ENCODE measurements at places on chromosomes 13 and 19.
A peak's percentile ranks its signal among the peaks of the same experiment; 100 is the strongest.

DNA sequence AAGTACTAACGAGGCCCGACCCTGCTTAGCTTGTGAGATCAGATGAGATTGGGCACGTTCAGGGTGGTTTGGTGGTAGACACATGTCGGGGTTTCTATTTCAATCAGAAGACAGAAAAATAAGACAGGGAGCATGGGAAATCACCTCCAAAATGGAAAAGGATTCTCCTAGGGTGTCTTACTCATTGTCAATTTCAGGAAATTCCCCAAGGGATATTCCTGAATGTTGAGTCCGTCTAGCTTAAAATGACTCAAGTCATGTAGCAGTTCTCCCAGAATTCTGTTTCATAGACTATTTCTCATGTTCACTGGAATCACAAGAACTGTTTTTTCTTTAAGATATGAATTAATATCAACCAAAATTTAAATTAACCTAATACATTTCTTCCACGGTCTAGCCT, 380.1 kb downstream of the EFNB2 start:
- DNase-seq: no peak

- no peak for DNase-seq
These were observed 8.4 kb upstream of the CEACAM19 start for GRCh38 chr19:44662691-44663385.

DNA sequence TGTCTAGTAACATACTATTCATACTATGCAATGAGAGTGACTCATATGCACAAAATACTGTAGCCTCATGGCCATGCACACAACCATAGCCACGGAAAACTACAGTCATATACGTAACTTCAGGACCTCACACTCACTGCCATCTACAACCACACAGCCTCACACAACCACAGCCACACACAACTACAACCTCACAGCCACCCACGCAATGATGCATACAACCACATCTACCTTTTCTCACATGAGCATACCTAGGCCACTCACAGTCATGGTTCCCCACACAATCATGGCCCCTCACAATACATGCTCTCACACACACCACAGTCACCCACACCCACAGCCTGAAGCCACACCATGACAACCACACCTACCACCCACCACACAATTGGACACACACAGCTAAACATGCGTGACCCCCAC, 8.7 kb upstream of the TNFSF14 start:
- DNase-seq: no peak

- peak; percentile 92 for DNase-seq
These were observed 11.9 kb upstream of the GDF15 start for GRCh38 chr19:18373892-18374629.

DNA sequence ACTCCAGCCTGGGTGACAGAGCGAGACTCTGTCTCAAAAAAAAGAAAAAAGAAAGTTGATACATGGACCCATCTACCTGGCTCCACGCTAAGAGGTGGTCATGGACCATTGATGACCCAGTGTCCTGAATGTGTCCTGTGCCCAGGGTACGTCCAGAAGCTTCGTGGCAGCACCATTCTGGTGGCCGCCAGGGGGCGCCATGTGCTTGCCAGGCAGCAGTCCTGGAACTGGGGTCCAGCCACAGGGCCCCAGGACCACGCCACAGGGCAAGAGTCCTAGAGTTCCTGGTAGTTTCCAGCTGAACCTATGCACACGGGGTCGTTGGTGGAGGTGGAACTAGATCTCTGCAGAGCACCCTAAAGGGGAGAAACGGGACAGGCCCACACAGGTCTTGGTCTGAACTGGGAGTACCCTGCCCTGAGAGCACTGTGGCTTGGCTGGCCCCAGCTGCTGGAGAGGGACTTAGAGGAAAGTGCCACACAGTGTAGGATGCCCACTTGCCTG, 19.9 kb upstream of the FBXO27 start:
- DNase-seq: peak; percentile 68

DNA sequence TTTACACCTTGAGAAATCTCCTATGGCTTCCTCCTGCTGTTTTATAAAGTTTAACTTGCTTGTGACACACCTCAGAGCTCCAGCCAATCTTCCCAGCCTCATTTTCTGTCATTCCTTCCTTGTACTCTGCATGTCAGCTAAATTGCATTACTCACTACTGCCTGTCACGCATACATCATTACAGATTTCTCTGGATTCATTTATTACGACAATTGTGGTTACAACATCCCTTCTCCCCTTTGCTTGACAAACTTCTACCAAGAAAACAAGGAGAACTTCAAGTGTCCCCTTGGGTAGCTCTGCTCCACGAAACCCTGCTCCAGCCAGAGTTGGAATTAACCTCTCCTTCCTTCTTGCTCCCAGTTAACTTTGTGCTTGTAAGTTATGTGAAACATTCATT, 22.0 kb upstream of the GPR18 start:
- DNase-seq: no peak

DNA sequence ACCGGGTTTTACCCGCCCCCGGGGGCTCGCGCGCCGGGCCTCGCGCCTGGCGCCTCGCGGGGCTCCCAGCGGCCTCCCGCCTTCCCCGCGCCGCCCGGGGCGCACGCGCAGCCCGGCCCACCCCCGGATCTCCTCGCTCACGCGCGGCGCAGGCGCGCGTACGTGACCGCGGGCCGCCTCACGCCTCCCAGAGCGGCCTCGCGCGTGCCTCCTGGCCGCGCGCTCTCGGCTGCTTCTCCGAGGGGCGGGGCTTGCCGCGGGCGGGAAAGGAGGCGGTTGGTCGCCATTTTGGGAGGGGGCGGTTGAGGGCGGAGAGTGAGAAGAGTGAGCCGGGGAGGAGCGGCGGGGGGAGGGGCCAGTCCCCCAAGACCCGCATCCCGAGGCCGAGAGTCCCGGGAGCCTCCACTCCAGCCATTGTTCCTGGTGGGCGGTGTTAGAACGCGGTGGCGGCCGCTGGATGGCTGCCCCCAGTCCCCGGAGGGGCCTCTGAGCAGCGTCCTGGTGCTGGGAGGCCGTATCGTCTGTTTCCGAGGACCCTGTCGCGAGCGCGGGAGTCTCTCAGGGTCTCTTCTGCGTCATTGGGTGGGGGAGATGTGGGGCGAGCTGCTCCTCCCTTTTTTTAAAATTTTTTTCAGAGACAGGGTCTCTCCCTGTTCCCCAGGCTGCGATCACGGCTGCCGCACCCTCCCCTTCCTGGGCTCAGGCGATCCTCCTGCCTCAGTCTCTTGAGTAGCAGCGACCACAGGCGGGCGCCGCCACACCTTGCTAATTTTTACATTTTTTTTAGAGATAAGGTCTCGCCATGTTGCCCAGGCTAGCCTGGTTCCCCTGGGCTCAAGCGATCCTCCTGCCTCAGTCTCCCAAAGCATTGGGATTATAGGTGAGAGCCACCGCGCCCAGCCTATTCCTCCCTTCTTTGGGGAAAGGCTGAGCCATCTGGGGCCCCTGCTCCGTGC, at the start of gene ZNF541:
ZNF541 (minus strand) TSS at position 78 of the 956 bp plus-strand sequence. CDS start 17,292 bp downstream, outside the sequence.
- no peak for DNase-seq

- DNase-seq: no peak
These were observed 861.1 kb downstream of the GPC5 start for GRCh38 chr13:92259523-92259922.

DNA sequence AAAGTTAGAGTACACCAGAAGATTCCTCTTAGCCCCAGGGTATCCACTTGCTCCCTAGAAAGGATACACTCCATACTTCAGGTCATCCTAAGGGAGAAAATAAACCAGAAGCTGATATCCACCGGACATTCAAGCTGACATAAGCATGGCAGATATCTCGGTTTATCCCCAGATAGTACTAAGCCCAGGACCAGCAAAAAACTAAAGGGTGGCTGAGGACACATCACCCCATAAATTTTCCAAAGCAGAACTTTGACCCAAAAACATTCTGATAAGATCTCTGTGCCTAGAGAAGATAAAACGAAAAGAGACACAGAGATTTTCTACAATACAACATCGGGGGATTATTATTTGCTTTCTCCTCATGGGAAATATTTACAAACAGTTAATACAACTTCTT, 13.9 kb upstream of the ZNF431 start:
- DNase-seq: no peak

DNA sequence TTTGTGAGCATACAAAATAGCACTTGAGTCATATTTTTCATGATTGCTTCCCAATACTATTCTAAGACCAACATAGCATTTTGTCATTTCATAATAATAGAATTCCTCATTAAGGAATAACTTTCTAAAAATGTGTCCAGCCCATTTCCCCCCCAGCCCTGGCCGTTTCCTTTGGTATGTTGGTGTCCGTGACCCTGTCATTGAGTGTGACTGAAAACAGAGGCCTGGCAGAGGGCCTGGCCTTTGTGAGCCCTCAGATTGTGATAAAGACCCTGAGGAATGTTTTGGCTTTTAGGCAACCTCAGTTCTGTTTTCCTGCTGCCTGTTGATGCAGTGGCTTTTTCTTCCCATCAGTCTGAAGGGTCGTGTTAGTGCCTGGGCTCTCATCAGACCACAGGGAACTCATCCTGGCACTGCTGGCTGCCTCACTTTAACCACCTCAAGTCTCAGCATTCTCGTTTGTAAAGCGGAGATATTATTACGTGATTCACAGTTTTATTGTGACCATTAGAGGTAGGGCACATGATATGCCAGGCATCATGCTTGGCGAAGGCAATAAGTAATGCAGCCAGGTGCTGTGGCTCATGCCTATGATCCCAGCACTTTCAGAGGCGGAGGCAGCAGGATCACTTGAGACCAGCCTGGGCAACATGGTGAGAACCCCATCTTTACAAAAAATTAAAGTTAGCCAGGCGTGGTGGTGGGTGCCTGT, 13.8 kb downstream of the SPINT2 start:
- DNase-seq: no peak

DNA sequence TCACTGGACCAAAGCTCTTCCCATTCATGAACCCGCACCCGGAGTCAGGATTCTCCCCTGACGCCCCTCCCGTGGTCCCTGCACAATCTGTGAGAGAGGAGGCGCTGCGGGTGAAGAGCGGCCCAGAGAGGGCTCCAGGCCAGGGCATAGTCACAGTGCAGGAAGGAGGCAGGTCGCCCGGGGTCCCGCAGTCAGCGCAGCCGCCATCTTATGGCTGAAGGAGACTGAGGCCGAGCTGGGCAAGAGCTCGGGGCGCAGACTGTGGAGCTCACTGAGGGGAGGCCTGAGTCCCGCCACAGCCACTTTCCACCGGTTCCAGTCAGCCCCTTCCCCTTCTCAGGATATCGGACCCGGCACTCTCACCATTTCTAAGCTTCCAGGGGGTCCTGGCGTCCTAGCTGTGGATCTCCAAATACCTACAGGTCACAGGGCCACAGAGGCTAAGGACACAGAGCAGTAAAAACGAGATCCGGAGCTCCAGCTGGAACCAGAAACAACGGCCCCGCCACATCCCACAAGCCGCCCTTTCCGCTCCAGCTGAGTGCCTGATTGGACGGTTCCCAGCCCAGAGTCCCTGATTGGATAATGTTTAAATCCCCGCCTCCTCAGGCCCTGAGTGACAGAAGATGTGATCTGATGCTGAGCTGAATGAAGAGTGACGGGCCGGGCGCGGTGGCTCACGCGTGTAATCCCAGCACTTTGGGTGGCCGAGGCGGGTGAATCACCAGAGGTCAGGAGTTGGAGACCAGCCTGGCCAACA, at the start of gene ZNF99:
ZNF99 (minus strand) TSS at position 501 of the 760 bp plus-strand sequence; CDS start at position 366, 135 bp downstream.
- no peak for DNase-seq

- peak; percentile 19 for DNase-seq
These were observed 48.5 kb downstream of the NBEA start for GRCh38 chr13:34990399-34991214.

DNA sequence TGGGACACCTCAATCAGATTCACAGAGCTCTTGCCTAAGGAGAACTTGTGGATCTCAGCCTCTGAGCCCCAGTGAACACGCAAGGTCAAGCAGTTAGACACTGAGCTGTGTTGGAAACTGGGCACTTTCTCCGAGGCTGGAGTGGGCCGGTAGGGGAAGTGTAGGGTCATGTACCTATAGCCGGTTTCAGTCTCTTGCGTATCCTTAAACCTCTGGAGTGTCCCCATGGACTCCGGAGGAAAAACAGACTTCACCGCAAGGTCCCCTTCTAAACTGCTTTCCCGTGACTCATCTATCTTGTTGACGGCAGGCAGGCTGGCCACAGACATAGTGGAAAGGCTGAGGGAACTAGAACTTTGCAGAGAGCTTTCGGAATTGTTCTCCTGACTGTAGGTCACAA, 11.3 kb downstream of the IQCN start:
- no peak for DNase-seq

- DNase-seq: no peak
These were observed 212.8 kb upstream of the KLF12 start for GRCh38 chr13:74346960-74347359.

DNA sequence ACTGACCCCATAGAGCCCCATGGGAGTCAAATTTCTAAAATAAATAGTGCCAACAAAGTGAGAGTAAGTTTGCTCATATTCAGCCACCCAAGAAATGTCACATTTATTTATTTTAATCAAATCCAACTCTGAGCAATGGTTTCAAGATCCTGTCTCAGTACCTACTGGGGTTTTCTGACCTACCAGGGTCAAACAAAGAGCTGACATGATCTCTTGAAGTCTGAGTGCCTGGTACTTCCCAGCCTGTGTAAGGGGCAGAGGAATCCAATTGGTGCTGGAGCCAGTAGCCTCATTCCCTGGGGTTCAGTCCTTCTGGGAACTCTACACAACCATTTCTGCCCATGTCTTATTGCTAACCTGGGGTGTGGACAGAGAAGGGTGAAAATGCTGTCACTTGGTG, 104.6 kb upstream of the SERP2 start:
- DNase-seq: no peak

DNA sequence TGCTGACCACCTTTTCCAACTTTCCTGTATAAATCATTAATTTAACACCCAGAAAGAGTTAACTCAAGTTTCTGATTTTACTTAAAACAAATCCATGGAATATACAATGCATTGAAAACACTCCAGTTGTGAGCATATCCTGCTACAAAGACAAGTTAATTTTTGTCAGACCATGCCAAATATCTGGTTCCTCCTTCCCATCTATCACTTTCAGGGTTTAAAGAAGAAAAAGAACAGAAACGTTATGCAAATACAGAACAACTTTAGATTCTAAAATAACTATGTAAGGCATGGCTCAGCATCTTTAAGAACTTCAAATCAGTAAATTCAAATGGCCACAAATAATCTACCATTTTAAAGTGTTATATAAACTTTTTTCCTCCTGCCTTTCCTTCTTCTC, 14.9 kb downstream of the MRPS31 start:
- DNase-seq: no peak

DNA sequence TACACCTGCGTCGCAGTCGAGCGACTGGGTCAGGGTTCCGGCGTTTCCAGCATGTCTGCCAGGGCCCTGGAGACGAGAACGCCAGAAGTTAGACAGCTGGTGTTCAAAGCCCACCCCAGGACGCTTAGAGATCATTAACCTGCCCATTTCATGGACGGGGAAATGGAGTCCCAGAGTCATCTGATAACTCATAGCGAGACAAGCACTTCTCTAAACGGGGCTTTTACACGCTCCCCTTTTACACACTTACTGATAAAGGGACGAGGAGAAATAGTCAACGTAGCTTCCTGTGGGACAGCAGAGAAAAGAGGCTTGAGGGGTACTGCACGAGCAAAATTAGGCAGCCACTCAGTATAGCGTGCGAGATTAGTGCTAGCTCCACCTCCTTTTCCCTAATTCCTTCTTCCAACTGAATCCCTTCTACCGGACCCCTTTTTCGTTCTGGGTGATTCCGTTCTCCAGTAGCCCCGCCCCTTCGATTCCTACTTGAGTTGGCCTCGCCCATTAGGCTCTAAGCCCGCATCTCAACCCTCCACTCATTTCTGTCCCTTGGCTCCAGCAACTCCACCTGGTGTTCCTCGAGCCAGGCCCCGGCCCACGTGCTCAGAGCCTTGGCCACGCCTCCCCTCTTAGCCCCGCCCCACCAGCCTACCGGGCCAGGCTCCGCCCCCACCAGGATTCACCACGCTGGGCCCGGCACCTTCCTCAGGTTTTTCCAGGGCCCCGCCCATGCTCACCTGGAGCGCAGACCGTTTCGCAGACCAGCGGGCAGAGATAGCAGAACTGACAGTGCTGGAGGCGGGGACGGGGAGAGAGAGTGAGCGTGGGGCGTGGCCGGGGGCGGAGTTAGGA, 3.7 kb downstream of the HRC start:
- peak; percentile 89 for DNase-seq
